ENCODE measurements at places on chromosomes 3 and 15.

DNA sequence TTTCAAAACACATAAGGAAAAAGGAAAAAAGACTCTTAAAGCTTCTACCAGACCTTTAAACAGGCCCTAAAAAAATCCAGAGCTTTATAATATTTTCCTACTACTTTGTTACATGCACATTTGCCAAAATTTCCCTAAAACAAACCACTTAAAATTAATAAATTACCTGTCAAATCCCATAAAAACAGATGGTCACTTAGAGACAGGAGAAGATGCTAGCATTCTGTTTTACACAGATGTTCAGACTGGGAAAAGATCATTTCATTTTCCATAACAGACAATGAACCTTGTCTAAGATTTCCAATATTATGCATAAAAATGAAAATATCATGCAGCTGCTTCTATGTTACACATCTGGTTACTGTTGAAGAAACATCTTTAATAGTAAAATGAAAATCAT, 66.6 kb downstream of the SUCLG2 start:
- DNase-seq, result no peak

DNA sequence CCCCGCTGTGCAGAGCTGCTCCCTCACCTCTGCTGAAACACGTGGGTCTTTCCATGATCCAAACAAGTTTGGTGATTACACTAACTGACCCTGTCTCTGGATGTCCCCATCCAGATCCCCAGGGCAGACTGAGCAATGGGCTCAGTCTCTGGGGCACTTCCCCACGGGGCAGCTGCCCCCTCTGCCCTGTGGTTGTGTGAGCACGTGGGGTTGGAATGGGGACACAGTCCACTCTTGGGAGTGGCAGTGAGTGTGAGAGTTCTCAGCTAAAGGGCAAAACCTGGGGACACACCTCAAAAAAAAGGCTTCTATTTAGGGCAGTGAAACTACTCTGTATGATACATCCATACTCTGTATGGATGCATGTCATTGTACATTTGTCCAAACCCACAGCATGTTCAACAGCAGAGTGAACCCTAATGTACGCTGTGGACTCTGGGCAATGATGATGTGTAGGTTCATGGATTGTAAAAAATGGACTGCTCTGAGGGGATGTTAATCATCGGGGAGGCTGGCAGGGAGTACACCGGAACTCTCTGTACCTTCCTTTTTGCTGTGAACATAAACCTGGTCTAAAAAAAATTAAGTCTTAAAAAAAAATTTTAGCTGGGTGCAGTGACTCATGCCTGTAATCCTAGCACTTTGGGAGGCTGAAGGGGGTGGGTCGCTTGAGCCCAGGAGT, 49.9 kb upstream of the BLM start:
- DNase-seq, result no peak

GRCh38 chr15:94770199-94770598, 538.8 kb downstream of the MCTP2 start:
- DNase-seq, result no peak

DNA sequence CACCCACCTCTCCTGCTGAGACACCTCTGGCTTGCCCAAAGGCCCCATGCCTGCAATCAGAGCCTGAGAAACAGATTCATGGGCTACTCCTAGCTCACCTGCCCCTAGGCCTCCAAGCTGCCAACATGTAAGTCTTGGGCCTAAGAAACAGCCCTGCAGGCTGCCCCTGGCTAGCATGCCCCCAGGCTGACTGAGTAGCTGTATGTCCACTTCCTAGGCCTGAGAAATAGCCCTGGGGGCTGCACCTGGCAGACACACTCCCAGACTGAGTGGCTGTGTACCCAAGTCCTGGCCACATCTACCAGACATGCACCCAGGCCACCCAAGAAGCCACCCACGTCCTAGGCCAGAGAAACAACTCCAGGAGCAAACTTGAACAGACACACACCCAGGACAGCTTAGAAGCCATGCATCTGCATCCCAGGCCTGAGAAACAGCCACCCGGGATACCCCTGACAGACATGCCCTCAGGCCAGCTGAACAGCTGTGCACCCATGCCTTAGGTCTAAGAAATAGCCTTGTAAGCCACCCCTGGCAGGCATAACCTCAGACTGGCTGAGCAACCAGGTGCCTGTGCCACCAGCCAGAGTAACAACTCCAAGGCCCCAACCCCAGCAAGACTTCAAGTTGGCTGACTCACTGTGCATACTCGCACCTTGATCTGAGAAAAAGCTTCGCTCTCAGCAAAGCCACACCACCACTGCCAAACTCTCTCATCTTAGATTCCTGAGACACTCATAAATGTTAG, 12.0 kb upstream of the NRG4 start:
- no peak for DNase-seq

DNA sequence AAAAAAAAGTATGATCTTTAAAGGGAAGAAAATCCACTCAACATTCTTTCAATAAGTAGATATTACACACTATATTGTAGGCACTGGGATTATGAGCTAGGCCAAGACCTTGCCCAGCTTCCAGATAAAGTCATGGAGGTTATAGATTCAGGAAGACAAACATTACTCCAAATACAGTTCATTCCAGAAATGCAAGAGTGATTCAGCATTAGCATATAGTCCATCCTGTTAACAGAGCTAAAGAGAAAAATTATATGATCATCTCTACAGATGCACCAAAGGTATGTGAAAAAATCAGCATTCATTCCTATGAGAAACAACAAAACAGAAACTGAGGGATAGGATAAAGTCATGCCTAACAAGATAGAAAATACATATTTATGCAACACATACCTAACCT, 42.1 kb upstream of the NSMCE3 start:
- DNase-seq, result no peak

DNA sequence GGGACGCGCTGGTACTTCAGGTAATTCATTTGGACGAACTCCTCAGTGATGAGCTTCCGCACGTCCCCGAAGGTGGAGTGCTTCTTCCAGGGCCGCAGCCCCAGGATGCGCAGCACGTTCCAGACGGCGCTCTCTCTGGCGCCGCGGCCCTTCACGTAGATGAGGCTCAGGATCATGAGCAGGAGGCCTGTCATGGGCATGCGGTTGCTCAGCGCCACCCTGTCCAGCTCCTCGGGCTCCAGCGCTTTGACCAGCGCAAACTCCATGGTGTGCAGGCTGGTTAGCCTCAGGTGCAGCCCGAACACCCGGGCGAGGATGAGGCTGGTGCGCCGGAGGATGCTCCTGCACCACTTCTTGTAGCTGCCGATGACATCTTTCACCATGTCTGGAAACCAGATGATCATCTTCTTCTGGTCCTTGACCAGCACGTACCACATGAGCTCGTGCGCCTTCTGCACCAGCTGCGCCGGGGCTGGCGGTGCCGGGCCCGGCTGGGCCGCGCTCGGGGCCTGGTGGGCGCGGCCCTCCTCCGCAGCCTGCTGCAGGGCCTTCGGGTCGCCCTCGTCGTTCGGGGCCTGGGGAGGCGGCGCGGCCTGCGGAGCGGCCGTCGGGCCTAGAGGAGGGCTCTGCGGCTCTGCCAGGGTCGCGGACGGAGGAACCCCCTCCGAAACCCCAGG, 501 bp downstream of the NDN start:
- no peak for DNase-seq

DNA sequence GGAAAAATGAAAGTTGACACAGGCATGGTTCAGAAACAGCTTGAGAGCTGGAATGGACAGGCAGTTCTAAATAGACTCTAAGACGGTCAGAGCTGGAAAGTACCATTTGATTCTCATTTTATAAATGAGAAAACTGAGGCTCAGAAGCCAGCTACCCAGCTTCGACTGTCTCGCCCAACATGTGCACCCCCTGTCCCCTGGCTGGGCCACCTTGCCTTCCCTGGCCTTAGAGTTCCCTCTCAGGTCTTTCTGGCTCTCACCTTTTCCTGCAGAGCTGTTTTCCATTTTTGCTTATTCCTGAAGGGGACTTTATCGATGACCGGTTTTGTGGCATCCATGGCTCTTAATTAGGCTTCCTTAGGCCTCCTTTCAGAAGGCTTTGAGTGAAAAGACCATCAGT, 17.3 kb upstream of the DOCK3 start:
- no peak for DNase-seq

DNA sequence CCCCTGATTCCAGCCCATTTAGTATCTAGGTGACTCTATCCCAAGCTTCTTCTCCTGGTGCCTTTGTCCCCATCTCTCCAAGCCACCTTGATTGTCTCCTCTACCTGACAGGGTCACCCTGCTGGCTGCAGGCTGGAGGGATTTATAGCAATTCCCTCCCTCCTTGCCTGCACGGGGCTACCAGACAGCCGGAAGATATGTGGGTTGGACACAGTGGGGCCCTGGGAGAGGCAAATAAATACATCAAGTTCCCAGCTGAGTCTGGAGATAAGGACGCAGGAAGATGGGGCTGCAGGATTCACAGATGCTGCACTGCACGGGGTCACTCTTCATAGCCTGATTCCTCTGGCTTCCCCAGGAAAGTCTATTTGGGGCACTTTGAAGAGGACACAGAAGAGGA, 9.3 kb upstream of the ISLR2 start:
- DNase-seq, result no peak

Measured in activated CD4-positive, alpha-beta T cell treated with anti-CD3 and anti-CD28 coated beads for 1 hour (primary cell).